ENCODE measurements at places on chromosomes 6 and 20.
A peak's percentile ranks its signal among the peaks of the same experiment; 100 is the strongest.

DNA sequence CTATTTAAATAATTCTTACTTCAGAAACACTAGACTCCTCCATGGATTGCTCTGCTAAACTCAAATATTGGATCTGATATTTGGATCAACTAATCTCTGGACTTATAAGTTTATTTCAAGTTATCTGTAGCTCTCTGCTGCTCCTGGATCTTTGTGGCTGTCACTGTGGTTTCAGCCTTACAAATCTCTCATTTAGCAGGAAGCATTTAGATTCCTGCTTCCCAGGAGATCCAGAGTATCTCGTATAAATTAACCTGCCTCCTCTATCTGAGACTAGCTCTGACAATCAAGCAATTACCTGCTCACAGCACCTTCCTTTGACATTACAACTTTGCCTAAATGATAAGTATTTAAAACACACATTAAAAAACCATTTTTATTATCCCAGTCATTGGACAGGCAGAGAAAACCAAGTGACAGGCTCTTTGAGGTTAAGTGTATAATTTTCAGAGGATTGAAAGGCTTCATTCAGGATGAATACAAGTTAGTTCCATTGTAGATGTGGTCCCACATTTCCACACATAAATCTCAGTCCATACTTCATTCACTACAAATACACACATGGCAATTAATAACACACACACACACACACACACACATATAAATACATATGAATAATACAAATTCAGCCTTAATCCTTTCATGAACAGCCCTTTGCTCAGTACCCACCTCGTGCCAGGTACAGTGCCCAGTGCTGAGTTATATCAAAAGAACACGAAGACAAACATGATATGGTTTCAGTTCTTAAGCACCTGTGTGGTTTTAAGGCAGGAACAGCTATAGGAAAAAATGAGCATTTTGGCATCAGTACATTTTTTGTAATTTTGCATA is 55.5 kb upstream of the PLCB1 start:
- peak; percentile 23 for DNase-seq

DNA sequence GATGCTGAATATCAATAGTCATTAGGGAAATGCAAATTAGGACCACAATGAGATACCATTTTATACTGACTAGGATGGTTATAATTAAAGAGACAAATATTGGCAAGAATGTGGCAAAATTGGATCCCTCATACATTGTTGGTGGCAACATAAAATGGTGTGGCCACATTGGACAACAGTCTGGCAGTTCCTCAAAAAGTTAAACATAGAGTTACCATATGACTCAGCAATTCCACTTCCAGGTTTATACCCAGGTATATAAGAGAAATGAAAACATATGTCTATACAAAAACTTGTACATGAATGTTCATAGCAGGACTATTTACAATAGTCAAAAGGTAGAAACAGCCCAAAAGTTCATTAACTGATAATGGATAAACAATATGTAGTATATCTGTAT is 2.0 kb upstream of the CRIP3 start:
- DNase-seq: no peak

DNA sequence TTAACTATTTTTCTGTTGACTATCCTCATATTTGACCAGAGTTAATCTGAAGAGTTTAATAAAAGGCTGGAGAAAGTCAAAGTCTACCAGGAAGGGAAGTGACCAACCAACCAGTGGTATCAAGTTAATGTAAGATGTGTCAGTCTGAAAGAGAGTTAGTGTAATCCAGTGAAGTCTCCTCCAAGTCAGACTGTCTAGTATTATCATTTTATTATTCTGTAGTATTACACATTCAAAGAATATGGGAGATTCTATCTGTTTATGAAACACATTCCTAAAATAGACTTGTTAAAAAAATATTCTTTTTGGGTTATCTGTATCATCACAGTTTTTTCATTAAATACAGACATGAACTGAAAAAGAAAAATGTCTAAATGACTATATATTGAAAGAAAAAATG is 194.4 kb downstream of the BTBD9 start:
- DNase-seq: no peak

DNA sequence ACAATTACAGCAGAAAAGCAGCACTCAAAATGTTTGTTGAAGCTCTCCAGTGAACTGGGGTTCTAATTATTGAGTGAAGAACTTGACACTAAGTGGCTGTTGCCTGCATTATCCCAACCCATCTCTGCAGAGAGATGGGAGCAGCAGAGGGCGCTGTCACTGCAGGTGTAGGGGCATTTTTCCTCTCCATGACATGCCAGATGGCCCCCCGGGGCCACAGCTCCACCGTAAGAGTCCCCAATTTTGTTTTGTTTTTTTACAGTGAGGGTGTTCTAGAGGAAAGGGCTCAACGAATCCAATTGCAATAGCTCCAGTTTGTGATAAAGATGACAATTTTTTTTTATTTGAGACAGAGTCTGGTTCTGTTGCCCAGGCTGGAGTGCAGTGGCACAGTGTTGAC is 1.9 kb upstream of the FUCA2 start:
- DNase-seq: no peak

DNA sequence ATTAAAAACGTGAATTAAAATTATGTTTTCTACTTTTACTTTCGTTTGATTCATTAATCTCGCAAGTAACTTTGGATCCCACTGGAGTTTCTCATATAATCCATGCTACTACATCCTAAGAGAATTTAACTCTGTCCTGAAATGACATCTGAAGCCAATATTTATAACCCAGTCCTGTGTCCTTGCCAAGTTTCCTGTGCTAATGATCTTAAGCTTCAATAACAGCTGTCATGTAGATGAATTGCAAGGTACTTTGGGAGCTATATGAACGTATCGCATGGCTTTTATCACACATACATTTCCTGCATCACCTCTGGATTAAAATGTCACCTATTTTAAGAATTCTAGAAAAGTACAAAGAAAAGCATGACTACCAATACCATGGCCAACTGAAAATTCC is 833.8 kb upstream of the CITED2 start:
- DNase-seq: peak; percentile 54

- DNase-seq: peak; percentile 30
Observed at GRCh38 chr20:14992961-14993360, 655.5 kb upstream of the FLRT3 start.

DNA sequence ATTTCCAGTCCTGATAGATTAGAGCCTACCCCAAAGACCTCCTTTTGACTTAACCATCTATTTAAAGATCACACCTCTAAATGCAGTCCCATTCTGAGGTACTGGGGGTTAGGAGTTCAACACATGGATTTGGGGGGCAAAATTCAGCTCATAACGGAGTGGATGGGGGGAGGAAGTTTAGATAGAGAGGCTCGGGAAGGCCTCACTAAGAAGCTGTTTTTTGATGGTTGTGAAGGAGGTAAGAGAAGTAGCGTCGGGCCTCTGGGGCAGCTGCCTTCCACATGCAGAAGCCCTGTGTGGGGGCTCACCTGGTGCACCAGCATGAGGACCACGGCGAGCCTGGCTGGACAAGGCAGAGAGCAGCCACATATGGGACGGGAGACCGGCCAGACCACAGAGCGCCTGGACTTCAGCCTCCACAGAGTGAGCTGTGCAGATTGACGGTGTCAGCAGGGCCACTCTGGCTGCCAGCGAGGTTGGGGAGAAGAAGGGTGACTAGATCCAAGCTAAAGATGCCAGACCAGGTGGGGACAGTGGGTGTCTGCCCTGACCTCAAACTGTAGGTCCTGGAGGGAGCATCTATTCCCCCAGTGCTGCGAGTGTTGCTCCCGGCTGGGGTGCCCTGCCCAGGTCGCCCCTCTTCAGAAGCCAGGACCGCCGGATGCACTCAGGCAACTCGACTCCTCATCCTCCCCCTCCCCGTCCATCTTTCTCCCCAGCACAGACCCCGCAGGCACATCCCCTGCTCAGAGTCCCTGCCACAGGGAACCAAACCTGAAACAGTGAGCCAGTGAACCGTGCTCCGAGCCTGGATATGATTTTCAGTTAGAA is 5.1 kb upstream of the SYNJ2 start:
- DNase-seq: no peak

DNA sequence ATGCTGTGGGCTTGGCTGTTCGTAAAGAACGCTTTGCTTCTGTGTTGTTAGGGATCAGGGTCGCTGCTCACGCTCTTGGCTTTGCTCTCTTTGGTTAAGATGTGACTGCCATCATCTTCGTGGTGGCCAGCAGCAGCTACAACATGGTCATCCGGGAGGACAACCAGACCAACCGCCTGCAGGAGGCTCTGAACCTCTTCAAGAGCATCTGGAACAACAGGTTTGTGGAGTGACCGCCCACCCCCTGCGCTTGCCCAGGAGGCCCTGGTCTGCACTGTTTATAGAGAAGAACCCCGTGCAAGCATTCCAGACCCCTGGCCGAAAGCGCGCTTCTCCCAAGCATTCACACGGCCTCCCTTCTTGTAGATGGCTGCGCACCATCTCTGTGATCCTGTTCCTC is 57.1 kb downstream of the GNAS start:
- DNase-seq: no peak

- peak; percentile 91 for DNase-seq
Observed at GRCh38 chr6:131807644-131808459, at the start of gene ENPP1. ENPP1 (plus strand) TSS chr6:131808020; CDS start chr6:131808036, 16 bp downstream.

GRCh38 chr6:88919032-88919431 is 44.4 kb downstream of the RNGTT start:
- no peak for DNase-seq

Measured in muscle of leg (tissue), 16 donors.